Activated CD4-positive, CD25-positive, alpha-beta regulatory T cell treated with anti-CD3 and anti-CD28 coated beads, Interleukin-2, amount 50 U/mL, for 24 hours (primary cell): ENCODE measurements at places on chromosomes 4 and X.

DNA sequence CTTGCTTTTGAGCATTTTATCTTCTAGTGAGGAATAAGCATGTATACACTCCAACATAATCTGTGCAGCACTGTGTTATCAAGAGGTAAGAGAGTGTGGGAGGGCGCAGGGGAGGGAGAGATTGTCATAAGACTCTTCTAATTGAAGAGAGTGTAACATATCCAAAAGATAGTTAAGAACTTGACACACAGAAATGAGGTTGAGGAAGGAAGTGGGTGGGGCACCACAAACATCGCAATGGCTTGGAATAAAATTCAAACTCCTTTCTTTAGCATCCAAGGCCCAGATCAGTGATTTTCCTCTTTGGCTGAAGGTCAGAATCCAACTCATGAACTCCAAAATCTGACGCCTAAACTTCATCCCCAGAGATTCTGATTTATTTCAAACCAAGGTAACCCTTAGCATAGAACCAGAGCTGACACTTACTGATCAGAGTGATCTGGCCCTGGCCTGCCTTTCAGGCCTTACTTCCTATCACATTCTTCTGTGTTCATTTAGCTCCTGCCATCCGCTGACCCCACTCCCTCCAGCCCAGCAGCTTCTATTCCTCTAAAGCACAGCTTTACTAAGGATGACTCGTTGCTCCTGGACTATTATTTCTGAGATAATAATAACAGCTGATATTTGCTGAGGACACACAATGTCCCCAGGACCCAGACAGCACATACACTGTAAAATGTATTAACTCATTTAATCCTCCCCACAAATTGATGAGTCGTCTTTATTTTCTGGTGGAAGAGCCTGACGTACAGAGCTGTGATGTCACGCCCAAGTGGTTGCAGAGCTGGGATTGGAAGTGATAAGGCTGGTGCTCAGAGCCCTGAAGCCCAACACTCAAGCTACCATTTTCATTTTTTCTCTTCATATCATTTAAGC lies 10.6 kb upstream of the CTSO start:
- no peak for ATAC-seq

GRCh38 chr4:140162596-140162995 lies 8.6 kb upstream of the MAML3 start:
- ATAC-seq: no peak

DNA sequence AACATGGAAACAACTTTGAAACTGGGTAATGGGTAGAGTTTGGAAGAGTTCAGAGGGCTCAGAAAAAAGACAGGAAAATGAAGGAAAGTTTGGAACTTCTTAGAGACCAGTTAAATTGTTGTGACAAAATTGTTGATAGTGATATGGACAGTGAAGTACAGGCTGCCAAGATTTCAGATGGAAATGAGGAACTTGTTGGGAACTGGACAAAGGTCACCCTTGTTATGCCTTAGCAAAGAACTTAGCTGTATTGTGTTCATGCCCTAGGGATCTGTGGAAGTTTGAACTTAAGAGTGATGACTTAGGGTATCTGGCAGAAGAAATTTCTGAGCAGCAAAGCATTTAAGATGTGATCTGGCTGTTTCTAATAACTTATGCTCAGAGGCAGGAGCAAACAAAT lies 5.1 kb upstream of the ARL13A start:
- ATAC-seq: no peak

DNA sequence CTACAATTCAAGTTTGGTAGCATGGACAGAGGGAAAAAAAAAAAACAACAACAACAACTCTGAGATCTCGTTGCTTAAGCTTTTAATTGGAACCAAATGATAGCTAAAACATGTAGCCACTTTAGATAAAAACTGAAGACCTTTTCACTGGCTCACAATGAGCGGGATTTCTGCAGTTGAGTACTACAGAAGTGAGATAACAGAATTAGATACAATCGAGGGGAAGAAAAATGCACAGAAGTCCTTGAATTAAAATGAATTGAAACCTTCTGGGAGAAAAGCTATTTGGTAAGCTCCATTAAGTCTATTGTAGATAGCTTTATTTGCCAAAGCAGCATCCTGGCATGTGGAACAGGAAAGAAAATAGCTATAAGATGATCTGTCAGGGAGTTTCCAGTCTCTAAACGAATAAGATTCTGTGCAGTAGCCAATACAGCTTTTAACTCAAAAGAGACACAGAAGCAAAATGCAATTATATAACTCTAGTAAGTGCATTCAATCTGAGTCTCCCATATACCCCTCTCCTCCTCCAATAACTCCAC lies 248.5 kb downstream of the ENOX2 start:
- ATAC-seq: no peak

DNA sequence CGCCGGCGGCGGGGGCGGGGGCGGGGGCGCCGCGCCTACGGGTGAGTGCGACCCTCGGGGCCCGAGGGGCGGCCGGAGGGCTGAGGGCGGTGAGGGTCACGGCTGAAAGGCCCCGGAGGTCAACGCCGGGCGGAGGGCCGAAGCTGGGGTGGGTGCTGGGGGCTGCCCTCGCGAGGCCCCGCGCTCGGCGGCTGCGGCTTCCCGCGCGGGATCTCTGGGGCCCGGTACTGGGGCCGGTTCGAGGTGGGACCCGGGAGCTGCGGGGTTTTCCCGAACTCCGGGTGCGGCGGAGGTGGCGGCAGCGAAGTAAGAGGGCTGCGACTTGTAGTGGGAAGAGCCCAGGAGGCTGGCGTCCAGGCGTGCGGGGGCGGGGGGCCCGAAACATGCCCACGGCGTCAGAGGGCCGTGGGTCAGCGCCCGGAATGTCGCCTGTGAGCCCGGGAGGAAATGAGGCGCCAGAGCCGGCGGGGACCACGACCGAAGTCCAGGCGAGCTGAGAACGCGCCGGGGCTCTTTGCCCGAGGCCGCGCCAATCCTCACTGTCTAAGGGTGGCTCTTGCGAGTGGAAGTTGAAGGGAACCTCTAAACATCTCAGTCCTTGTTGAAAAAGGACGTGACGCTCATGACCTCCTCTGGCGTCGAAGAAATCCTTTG lies 407 bp downstream of the IL13RA1 start:
- no peak for ATAC-seq

DNA sequence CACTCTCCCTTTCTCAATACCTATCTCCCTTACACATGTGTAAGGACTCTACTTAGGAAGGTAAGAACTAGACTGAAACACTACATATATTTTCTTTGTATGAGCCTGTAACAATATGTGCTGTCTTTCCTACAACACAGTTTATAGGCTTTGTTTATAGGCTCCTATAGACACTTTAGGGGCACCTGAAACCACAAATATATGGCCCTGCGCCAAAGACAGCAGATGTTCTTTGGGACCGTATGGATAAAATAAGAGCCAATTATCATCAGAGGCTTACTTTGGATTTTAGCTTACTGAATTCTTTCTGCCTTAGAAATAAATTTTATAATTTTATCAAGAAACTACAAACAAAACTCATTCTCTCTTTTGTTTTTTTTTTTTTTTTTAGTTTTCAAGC lies 16.6 kb upstream of the CXCL3 start:
- no peak for ATAC-seq

DNA sequence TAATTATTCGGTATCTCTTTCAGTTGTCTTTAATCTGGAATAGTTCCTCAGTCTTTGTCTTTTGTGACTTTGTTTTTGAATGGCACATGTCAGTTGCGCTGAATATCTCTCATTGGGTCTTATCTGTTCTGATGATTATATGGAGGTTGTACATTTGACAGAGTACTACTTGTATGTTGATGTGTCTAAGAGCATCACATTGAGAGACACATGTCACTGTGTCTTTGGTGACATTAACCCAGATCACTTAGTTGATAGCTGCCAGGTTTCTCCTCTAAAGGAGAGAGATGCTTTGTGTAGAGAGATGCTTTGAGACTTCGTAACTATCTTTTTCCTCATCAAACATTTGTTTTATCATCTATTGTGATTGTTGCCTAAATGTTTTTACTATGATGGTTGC lies 92.1 kb downstream of the USP9X start:
- no peak for ATAC-seq

DNA sequence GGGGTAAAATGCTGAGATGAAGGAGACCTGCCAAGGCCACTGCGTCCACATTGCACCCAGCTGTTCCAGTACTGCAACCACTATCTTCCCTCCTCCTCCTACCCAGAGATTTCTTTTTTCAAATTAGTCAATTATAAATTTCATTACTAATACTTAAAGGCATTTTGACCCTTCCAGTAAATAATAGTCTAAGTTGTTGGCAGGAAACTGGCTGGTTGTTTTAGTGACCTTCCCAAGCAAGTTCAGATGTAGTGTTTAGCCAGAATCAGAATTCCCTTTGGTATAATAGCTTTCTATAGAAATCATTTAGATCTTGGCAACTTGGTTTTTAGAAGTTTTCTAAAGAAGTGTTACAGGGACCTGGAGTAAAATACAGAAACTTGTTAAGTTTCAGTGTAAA lies 66.0 kb downstream of the AASDH start:
- no peak for ATAC-seq

DNA sequence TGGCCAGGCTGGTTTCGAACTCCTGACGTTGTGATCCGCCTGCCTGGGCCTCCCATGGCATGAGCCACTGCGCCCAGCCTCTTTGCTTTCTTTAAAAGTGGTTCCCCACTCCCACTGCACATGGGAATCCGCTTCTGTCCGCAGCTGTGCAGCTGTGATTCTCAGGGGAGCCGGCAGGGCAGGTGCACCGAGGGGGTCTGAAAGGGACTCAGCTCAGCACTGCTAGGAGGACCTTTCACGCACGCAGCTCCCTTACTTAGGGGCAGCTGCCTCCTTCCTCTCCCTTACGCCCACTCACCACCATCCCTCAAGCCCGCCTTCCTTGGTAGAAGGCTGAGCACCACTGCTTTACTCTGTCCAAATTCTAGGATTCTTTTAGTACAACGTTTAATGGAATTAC lies 40.4 kb upstream of the CYP4V2 start:
- ATAC-seq: no peak

DNA sequence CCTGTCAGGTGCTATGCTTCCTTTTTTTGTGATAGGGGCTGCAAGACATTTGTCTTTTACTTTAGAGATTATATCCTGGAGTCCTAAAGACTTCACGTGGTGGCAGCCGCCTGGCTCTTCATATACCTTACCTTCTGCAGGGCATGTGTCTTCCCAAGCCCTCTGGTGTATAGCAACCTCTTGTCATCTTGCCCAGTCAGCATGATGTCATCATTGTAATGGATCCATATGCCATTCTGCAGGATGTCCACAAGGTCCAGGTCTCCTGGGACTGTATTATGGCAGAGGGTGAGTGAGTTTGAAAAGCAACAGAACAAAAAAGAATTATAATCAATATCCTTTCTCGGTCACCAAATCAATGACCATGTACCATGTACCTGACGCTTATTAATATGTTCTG lies 82.2 kb upstream of the SCOC start:
- no peak for ATAC-seq

DNA sequence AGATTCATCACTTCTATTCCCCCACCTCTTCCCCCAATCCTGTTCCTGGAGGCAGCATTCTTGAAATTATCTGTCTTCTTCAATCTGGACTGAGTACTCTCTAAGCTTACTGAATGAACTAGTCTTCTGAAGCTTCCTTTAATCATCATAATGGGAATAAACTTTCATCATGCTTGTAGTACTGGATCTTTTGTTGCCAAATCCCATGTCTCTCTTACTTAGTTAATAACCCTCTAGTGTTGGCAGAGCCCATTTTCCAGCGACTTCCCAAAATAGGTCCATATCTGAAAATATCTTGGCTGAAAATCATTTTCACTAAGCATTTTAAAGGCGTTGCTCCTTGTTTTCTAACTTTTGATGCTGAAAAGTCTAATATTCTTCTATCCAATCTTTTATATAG lies 39.6 kb downstream of the RPS6KA3 start:
- ATAC-seq: no peak

DNA sequence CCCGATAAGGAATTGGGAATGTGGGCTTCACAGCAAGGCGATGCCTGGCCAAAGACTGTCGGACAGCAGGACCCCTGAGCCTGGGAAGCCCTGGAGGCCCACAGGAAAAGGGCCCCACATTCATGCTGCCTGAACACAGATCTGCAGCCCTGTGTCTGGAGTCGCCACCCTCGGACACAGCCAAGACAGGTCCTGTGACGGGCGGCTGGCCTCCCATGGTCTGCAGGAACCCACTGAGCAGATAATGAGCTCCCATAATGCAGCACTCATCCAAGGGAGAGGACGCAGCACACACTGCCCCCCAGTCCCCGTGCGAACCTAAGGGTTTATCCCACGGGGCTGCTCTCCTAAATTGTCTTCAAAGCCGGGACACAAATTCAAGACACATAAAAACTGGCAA lies 30.6 kb downstream of the ZFYVE28 start:
- ATAC-seq: no peak

DNA sequence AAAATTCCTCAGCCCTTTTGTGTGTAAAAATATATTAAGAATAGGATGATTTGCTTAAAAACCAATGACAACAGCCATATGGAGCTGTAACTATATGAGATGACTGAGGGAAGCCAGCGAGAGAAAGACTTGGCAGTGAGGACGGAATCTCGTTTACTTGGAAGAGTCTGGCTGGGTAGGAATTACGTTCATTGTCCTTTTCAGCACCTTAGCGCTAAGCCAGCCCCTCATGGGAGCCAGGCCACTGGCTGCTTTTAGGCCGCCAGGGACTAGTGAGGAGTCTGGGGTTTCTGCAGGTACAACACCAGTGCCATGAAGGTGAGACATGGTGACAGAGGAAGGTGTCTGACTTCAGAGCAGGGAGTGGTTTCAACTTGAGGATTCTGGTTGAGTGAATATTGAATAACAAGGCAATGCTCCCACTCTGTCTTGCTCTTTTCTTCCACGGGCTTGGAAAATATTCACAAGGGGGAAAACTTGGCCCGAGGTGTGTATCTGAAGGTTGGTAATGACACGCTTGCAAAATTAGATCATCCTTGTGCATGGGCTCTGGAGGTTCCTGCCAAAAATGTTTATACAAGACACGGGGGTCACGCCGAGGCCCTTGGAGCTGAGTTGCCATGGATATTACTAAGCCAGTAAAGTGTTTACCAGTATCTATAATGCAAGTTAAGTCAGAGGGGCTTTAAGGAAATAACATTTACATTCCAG lies 17.4 kb downstream of the KLF3 start:
- no peak for ATAC-seq

DNA sequence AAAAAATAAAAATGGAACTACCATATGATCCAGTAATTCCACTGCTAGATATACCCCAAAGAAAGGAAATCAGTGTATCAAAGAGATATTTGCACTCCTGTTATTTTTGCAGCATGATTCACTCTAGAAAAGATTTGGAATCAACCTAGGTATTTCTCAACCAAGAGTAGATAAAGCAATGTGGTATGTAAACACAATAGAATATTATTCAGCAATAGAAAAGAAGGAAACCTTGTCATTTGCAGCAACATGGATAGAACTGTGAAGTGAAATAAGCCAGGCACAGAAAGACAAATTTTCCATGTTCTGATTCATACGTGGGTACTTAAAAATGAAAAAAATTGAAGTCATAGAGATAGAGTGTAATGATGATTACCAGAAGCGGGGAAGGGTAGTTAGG lies 362.3 kb upstream of the EPHA5 start:
- no peak for ATAC-seq

- no peak for ATAC-seq
These were observed 221.8 kb downstream of the KIT start for GRCh38 chr4:54879576-54879975.

- peak; percentile 48 for ATAC-seq
These were observed 152.0 kb upstream of the SLC4A4 start for GRCh38 chr4:71186566-71187403.

GRCh38 chr4:101451086-101451485 lies 103.8 kb upstream of the PPP3CA start:
- no peak for ATAC-seq
